Vagina (tissue), 2 donors: ENCODE measurements at places on chromosomes 4 and X. TPM values are rescaled to one million over a fixed set of nuclear protein-coding genes. Genes with fewer than 3 reads are reported as not detected.

HSFX1 gene
- total RNA-seq: 1.2 TPM

DNA sequence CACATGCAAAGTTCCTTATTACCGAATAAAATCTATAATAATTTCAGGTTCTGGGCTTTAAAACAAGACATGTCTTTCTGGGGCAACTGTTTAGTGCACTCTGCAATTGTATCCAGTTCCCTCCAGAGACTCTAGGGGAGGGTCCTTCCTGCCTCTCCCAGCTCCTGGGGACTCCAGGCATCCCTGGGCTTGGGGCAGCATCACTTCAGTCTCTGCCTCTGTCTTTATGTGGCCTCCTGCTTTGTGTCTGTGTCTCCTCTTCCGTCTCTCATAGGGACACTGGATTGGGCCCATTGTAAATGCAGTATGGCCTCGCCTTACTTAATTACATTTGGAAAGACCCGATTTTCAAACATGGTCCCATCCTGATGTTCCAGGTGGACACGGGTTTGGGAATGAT lies 10.9 kb upstream of the ASMTL start:
- no peaks in the 10 kb centered on the region for H3K36me3 ChIP-seq
- no peaks in the 10 kb centered on the region for H3K4me1 ChIP-seq
- no peaks in the 10 kb centered on the region for H3K27me3 ChIP-seq
- no peak overlapping the region for H3K27ac ChIP-seq

GRCh38 chr4:141797966-141798365 lies 161.6 kb downstream of the IL15 start:
- no peaks in the 10 kb centered on the region for H3K4me1 ChIP-seq
- H3K27me3 ChIP-seq: no peaks in the 10 kb centered on the region
- no peak overlapping the region for H3K27ac ChIP-seq
- H3K36me3 ChIP-seq: no peaks in the 10 kb centered on the region

DNA sequence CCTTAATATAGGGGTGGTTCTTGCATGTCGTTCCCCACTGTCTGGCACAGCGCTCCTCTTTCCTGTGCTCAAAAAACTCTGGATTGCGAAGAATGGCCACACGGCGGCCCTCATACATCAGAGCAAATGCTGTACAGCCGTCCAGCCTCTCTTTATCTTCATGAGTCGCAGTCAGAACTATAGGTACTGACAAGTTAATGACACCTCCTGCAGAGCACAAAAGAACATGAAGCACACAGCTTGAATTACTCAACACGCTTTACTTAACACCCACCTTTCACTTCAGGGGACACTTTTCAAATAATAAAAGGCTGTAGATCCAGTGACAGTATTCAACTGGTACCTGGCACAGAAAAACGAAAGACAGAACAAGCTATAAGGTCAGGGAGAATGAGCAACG lies 65.3 kb downstream of the PAPSS1 start:
- H3K27me3 ChIP-seq: no peaks in the 10 kb centered on the region
- H3K36me3 ChIP-seq: no peaks in the 10 kb centered on the region
- no peak overlapping the region for H3K27ac ChIP-seq

PDZD11 gene
- 33.4 TPM for total RNA-seq

MAOA gene
- total RNA-seq: 102 TPM

DNA sequence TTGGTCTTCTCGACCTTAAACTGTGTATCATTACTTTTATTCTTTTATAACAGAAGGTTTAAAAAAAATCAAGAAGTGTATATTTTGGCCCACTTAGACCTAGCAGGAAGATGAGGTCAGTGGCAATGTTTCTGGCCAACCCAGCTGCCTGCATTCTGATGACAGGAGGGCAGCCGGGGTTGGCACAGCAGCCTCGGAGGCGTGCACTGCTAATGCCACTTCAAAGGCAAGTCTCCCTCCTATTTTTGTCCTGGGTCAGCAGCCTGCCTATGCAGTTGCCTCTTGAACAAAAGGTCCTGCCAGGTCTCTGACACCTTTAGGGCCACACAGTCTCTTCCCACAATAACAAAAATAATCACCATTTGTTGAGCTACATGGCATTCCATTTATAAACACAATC lies 89.4 kb upstream of the MYOZ2 start:
- H3K4me3 ChIP-seq: no peak overlapping the region
- no peaks in the 10 kb centered on the region for H3K27me3 ChIP-seq
- H3K27ac ChIP-seq: no peak overlapping the region
- H3K36me3 ChIP-seq: no peaks in the 10 kb centered on the region
- peaks cover 17% of the 10 kb centered on the region for H3K4me1 ChIP-seq

DNA sequence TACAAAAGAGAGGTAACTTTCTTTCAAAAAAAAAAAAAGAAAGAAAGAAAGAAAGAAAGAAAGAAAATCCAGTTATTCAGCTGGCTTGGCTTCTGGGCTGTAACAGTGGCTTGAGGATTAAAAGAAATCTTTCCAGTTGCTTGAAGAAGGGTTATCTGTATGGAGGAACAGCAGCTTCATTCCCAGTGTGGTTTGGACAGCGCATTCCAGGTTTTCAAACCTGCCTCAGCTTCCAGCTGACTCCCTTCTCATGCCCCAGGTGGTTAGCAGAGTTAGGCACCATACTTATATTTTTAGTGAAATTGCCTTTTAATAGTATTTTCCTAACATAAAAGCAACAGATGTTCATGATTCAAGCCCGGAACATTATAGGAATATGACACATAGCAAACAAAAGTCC lies 48.6 kb downstream of the TMEM164 start:
- no peak for DNase-seq
- H3K4me1 ChIP-seq: no peaks in the 10 kb centered on the region
- no peak overlapping the region for H3K4me3 ChIP-seq
- no peaks in the 10 kb centered on the region for H3K27me3 ChIP-seq

DNA sequence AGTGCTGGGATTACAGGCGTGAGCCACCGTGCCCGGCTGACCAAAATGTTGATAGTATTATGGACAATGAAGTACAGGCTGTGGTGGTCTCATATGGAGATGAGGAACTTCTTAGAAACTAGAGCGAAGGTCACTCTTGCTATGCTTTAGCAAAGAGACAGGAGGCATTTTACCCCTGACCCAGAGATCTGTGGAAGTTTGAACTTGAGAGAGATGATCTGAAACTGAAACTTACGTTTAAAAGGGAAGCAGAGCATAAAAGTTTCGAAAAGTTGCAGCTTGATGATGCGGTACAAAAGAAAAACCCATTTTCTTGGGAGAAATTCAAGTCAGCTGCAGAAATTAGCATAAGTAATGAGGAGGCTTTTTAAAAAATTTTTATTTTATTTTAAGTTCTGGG lies 8.5 kb upstream of the CTAG2 start:
- no peaks in the 10 kb centered on the region for H3K36me3 ChIP-seq
- DNase-seq: no peak
- H3K4me3 ChIP-seq: no peak overlapping the region
- H3K4me1 ChIP-seq: no peaks in the 10 kb centered on the region
- H3K27me3 ChIP-seq: no peaks in the 10 kb centered on the region

GRCh38 chr4:88308587-88308986 lies 24.2 kb upstream of the PPM1K start:
- H3K4me3 ChIP-seq: no peak overlapping the region
- DNase-seq: no peak
- no peaks in the 10 kb centered on the region for H3K27me3 ChIP-seq
- no peaks in the 10 kb centered on the region for H3K36me3 ChIP-seq

DNA sequence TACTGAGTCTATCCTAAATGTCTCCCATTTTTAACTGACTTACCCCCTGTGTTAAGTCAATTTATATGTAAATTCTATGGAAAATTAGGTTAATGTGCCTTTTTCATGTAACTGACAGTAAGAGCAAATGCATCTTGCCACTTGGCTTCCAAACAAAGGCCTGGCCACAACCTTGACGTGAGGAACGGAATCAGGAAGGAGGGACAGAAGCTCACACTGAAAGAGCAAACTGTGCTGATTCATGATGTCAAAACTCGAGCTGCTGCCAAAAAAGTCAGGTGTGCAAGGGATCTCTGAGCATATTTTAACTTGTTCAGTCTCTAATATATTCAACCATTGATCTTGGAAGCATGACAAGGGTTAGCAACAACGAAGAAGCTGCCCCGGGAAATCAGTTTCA lies 35.8 kb downstream of the GPM6A start:
- no peaks in the 10 kb centered on the region for H3K4me1 ChIP-seq
- DNase-seq: no peak
- H3K27me3 ChIP-seq: no peaks in the 10 kb centered on the region
- no peak overlapping the region for H3K4me3 ChIP-seq
- H3K36me3 ChIP-seq: no peaks in the 10 kb centered on the region

IKBKG gene
- total RNA-seq: 11.8 TPM

- H3K4me3 ChIP-seq: no peak overlapping the region
- H3K27ac ChIP-seq: no peak overlapping the region
- no peaks in the 10 kb centered on the region for H3K36me3 ChIP-seq
- H3K27me3 ChIP-seq: peaks cover 4% of the 10 kb centered on the region
- no peak for DNase-seq
These were observed 96.5 kb upstream of the MAOA start for GRCh38 chrX:43559644-43560043.

FAM184B gene
- total RNA-seq: not detected

NWD2 gene
- 0.49 TPM for total RNA-seq

DNA sequence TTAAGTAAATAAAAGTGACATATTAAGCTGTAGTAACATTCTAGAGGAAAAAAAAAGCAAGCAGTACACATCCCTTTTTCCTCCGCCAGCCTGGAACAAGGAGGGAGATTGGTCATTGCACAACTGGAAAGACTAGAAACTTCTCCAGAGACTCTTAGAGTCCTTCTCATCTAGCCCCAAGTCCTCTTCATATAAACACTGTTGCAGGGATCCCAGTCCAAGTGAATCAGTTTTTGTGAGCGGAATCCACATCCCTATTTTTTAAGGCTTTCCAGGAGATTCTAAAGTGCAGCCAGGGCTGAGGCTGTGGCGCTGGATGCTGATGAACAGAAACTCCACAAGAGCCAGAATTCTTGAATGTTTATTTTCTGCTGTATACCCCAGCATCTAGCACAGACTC lies 23.8 kb downstream of the REELD1 start:
- peaks cover 17% of the 10 kb centered on the region for H3K4me1 ChIP-seq
- H3K4me3 ChIP-seq: no peak overlapping the region
- H3K36me3 ChIP-seq: no peaks in the 10 kb centered on the region
- no peak overlapping the region for H3K27ac ChIP-seq
- no peak for DNase-seq
- no peaks in the 10 kb centered on the region for H3K27me3 ChIP-seq

DNA sequence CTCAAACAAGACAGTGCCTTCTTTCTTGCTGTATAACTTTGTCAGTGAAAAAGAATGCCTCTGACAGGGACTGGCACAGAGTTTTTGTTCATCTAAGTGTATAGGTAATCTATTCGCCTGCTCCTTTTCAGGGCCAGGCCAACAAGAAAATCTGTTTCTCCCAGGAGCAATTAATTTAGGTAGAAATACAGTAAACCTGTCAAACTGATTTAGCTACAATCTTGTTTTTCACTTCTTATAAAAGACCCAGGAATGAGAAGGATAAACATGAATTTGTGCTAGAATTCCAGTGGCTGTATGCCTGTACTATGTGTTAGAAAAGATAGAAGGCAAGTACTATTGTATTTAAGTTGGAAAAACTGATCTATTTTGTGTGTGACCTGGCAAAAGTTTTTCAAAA lies 6.1 kb downstream of the TMA16 start:
- peaks cover 30% of the 10 kb centered on the region for H3K4me1 ChIP-seq
- no peaks in the 10 kb centered on the region for H3K27me3 ChIP-seq
- no peak overlapping the region for H3K4me3 ChIP-seq
- no peak for DNase-seq
- H3K36me3 ChIP-seq: no peaks in the 10 kb centered on the region

- no peak for DNase-seq
- no peak overlapping the region for H3K4me3 ChIP-seq
- no peaks in the 10 kb centered on the region for H3K4me1 ChIP-seq
- H3K27ac ChIP-seq: no peak overlapping the region
These were observed 3.1 kb downstream of the SCML1 start for GRCh38 chrX:17740137-17741122.

CYTL1 gene
- 2.0 TPM for total RNA-seq

FOXR2 gene
- not detected for total RNA-seq

DNA sequence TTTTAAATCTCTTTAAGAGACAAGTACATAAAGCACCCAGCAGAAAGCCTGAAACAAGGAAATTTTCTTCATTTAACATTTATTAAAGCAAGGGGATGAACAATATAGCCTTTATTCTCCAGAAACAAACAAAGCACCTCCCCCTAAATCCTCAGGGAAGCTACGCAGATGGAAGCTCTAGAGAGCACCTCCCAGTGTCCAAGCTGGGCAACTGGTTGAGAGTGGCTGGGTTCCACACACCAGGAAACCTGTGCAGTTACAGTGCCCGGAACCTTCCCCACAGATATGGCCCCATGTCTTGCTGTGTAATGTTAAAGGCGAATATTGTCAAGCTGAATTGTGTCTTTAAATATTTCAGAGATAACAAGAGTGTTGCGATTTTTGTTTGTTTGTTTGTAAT lies 8.9 kb upstream of the TRIML1 start:
- no peaks in the 10 kb centered on the region for H3K4me1 ChIP-seq
- no peak for DNase-seq
- H3K36me3 ChIP-seq: no peaks in the 10 kb centered on the region

- H3K4me3 ChIP-seq: no peak overlapping the region
- no peaks in the 10 kb centered on the region for H3K36me3 ChIP-seq
- no peak overlapping the region for H3K27ac ChIP-seq
- no peaks in the 10 kb centered on the region for H3K4me1 ChIP-seq
- no peak for DNase-seq
These were observed 54.8 kb upstream of the MAGEB16 start for GRCh38 chrX:35743331-35743730.

DNA sequence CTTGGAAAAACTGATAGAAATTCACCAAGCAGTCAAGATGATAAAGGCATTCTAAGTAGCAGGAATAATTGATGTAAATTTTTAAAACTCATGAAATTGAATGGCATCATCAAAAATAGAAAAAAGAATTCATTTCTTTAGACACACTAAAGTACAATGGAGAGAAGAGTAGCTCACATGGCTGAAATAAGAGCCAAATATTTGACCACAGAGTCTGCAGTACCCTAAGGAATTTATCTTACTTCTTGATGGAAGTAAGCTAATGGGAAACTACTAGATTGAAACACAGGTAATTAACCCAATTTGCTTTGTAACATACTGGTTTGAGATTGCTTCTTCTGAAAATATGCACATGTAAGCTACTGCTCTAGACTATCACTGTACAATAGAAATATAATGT lies 70.8 kb upstream of the GPM6A start:
- DNase-seq: no peak
- no peaks in the 10 kb centered on the region for H3K36me3 ChIP-seq
- no peaks in the 10 kb centered on the region for H3K27me3 ChIP-seq
